PC-3 (cell line): ENCODE measurements at places on chromosomes 12 and 14. TPM values are rescaled to one million over a fixed set of nuclear protein-coding genes. Genes with fewer than 3 reads are reported as not detected.
A peak's percentile ranks its signal among the peaks of the same experiment; 100 is the strongest.

DNA sequence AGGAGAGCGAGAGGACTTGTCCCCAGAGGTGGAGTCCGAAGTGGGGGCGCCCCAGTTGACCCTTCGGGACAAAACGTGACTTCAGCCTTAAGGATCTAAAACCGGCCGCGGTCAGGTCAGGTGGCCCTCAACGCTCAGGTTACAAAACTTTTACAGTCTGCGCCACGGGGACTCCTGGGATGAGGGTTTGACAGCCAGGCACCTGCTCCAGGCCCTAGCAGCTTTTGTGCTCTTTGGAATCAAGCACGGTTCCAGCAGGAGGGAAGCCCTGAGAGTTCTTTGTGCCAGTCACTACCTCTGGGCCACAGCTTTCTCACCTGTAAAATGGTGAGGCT, 337 bp downstream of the ZC2HC1C start:
- peak overlapping the region; percentile 84 for H3K27ac ChIP-seq
- H3K4me1 ChIP-seq, result peaks cover 17% of the 10 kb centered on the region
- H3K4me3 ChIP-seq, result peak overlapping the region; percentile 74
- H3K36me3 ChIP-seq, result no peaks in the 10 kb centered on the region
- no peak for DNase-seq

DNA sequence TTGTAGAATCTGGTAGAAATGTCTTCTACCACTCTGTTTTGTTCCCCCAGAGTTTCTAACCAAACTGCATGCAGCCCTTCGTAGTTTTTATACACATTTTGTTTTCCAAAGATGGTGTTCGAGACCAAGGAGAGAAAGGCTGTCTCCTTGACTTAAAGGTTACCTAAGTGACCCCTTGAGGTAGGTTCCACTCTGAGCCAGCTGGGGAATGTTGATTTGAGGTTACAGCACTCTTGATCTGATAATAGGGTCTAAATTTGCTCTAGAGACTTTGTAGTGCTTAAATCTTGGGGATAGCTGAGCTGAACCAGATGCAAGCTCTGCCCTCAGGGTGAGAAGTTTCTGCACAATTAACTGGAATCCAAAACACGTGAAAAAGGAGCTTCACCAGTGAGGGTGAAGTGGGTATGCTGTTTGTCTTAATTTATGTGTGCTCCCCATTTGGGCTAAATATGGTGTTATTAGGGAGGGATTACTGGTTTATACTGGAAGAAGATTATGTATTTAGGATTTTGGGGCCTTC, 3.1 kb downstream of the TMBIM6 start:
- 0 out of 2 replicates have a peak overlapping the region, but pooled peaks have one; percentile 9 for H3K4me3 ChIP-seq
- peaks cover 21% of the 10 kb centered on the region for H3K4me1 ChIP-seq
- peaks cover 24% of the 10 kb centered on the region for H3K36me3 ChIP-seq
- H3K27ac ChIP-seq, result no peak overlapping the region
- H3K27me3 ChIP-seq, result no peaks in the 10 kb centered on the region

The NTS gene
- not detected in 2 replicates for total RNA-seq

The DLK1 gene
- not detected in 2 replicates for total RNA-seq

The RFX4 gene
- not detected in 2 replicates for total RNA-seq

DNA sequence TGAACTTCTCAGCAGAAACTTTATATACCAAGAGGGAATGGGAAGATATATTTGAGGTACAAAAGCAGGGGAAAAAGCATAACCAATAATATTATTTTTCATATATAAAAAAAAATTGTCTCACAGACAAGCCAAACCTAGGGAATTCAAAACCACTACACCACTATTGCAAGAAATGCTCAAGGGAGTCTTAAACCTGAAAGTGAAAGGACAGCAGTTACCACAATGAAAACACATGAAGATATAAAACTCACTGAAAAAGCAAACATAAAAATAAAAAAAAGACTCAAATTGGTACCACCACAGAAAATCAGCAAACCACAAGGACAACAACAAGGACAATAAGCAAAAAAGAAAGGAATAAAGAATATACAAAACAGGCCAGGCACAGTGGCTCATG, 131.9 kb downstream of the CEP128 start:
- H3K4me3 ChIP-seq, result no peak overlapping the region
- H3K27ac ChIP-seq, result no peak overlapping the region
- peaks cover 11% of the 10 kb centered on the region; the same call in 1 of the 2 replicates for H3K4me1 ChIP-seq
- H3K36me3 ChIP-seq, result no peaks in the 10 kb centered on the region

DNA sequence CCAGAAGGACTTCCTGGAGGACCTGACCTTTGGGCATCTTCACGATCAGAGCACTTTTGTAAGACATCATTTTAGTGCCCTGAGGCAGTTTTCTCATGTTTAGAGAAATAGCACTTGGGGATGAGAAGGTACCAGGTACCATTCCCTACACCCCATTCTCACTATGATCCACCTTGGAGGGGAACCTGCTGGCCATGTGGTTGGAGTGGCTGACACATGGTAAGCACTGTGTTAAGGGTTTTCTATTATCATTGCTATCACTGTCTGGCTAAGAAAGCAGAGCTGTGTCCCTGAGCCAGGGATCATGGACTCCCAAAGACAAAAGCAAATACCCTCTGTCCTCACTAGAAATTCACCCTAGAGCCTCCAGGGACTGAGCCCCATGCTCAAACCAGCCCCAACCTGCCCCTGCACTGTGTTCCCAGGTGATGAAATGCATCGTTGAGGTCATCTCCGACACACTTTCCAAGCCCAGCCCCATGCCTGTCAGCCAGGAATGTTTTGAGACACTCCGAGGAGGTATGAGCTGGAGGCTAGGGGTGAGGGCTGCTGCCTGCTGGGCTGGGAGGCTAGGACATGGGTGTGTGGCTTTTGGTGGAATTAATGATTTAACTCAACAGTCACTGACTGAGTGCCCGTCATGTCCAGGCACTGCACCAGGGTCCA, 3.4 kb downstream of the CHGA start:
- H3K27ac ChIP-seq, result no peak overlapping the region
- no peaks in the 10 kb centered on the region for H3K36me3 ChIP-seq
- H3K4me3 ChIP-seq, result no peak overlapping the region
- H3K27me3 ChIP-seq, result no peaks in the 10 kb centered on the region
- no peaks in the 10 kb centered on the region for H3K4me1 ChIP-seq

DNA sequence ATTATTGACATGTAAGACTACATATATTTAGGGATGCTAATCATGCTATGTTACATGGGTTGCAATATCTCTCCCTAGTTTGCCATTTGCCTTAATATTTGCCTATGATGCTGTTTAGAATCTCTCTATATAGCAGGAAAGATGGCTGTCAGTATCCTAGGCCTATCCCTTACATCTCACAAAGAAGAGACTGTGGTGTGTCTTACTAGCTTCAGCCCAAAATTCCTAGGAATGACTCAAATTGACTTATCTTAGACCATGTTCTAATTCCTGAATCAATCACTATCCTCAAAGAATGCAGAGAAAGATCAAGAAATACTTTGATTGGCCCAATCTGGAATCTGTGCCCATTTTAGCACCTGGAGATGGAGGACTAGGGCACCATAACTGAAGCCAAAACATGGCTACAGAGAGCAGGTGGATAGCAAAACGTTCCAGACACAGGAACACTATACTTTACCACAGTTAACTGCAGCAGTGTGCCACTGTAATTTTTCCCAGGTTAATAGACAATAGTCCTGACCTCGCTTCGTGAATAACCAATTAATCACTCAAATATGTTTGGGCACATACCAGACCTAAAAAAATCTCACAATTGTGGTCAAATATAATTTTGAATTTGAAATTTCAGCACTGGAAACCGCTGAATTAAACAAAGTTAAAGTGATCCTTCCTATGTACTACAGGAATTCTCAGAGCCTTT, 32.7 kb upstream of the GLIPR1 start:
- peak overlapping the region; percentile 52 for H3K27ac ChIP-seq
- H3K36me3 ChIP-seq, result no peaks in the 10 kb centered on the region
- no peaks in the 10 kb centered on the region for H3K27me3 ChIP-seq
- H3K4me3 ChIP-seq, result no peak overlapping the region

- H3K4me3 ChIP-seq, result no peak overlapping the region
- no peaks in the 10 kb centered on the region for H3K4me1 ChIP-seq
- H3K36me3 ChIP-seq, result no peaks in the 10 kb centered on the region
These were observed 110.1 kb downstream of the SYNE2 start for GRCh38 chr14:63962906-63963305.

DNA sequence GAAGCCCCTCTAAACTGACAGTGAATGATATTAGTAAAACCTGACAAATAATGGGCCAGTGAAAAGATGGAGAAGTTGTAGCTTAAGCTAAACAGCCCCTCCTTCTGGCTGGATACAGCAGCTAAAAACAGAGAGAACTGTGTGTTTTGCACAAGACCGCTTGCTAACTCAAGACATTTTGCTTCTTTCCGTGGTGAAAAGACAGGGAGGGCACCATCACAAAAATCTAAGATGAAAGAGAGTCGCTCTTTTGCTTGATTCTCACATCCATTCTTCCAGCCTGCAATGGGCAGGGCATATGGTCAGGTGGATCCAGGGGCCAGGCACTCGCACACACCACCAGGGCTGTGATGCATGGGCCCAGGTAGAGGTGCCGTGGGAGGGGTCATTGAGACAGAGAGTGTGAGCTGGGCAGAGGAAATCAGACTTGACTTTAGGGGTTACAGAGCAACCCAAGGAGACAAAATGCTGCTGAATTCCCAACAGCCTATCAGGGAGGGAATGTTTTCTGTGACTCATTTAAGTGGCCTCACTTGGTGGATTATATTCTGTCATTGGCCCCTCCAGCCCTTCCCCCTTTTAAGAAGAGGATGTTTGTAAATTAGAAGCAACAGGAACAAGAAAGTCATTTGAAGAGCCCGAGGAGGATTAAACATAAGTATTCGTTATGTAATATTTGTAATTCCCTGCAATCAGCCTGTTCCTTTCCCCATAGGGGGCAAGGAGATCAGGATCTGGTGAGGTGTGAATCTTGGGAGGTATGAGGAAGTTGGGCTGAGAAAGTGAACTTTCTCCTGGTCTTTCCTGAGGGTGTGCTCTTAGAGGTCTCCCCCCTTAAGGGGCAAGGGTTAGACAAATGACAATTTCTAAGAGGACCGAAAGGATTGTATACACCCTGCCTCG, 12.3 kb downstream of the EMP1 start:
- peak; percentile 55 for DNase-seq
- peaks cover 80% of the 10 kb centered on the region for H3K4me1 ChIP-seq
- H3K36me3 ChIP-seq, result peaks cover 32% of the 10 kb centered on the region
- no peaks in the 10 kb centered on the region for H3K27me3 ChIP-seq
- no peak overlapping the region for H3K4me3 ChIP-seq

DNA sequence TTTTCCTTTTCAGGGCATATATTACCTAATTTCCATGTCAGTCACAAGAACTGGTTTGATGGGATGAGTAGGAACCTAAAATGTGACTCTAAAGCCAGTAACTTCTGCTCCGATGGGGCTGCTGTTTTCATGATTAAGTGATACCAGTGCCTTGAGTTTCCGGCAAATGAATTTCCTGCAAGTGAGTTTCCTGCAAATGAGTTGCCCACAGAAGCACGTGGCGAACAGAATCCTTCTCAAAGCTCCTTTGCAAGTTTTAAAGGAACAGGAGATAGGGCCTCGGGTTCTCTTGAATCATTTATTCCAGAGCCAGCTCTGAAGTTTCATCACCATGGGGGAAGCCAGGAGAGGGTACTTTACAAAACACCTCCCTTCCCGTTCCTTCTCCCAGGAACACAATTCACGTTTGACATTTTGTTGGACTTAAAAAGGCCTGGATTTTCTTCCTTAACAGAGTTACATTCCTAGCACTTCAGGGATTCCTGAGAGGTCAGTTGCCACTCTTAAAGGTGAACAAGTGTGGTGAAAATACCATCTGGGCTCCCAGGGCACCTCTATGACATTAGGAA, 2.2 kb upstream of the PPTC7 start:
- no peaks in the 10 kb centered on the region for H3K27me3 ChIP-seq
- no peak overlapping the region for H3K27ac ChIP-seq
- H3K4me3 ChIP-seq, result no peak overlapping the region

The TDRD9 gene
- 0.07 and 0.12 TPM in 2 replicates for total RNA-seq
